IPS-NIHi11 (cell line): ENCODE measurements at places on chromosomes 1 and 21.

GRCh38 chr1:43938892-43939587, 5.4 kb downstream of the ARTN start:
- no peak for DNase-seq

- peak; percentile 70 for DNase-seq
Observed at GRCh38 chr1:203166192-203166940, 9.3 kb downstream of the MYBPH start.

DNA sequence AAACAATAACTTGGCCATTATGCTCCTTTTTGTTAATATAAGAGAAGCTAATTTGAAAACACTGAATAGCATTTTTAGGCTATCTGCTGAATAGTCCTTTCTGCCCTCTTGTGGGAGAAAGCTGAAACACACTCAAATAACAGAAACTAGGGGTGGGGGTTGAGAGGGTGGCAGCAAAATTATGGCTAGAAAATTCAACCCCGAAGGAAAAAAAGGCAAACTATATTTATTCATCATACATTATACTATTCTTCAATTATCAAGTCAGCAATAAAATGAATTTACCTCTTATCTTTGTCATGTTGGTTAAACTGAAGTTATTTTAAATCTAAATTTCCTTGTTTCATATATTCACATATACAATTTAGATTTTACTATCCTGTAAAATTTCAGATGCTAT, 255.9 kb downstream of the FAF1 start:
- peak; percentile 52 for DNase-seq

GRCh38 chr1:161330346-161330745, 16.2 kb downstream of the SDHC start:
- no peak for DNase-seq

GRCh38 chr1:37868466-37868865, 9.1 kb upstream of the MTF1 start:
- no peak for DNase-seq
